ENCODE measurements at places on chromosomes 11 and 22.
A peak's percentile ranks its signal among the peaks of the same experiment; 100 is the strongest.

GRCh38 chr22:49512487-49513165, 315.0 kb downstream of the BRD1 start:
- no peak for DNase-seq

- DNase-seq = no peak
These were observed 51.8 kb upstream of the SC5D start for GRCh38 chr11:121240650-121241303.

DNA sequence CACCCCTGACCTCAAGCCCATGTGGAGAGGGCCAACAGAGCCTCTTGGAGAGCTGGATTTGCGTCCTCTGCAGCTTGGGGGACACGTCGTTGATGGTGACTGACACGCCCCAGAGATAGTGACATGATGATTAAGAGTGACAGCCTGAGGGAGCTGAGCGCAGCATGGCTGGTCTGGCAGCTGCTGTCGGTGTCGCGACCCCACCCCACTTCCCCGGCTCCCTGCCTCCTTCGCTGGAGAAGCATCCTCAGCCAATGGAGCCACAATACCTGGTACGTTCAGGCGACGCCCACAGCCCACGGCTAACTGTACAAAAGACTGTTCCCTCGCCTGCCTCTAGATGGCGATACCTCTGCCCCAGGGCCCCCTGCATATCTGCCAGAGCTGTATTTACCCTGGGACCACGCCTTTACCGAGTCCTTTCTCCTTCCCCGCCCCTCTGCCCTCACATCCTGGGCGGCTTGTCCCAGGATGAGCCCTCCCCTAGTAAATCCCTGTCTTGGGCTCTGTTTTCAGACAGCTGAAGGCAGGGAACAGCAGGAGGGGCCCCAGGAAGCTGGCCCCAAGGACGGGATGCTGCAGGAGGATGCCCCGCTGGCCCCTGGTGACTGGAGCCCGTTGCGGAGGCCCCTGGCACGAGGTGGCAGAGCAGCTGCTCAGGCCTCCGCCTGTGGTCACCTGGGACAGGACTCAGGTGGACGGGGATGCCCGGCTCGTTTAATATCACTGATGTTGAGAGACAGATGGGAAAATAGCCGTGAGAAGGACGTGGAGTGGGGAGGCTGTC, 90.6 kb downstream of the RPS6KA4 start:
- DNase-seq = peak; percentile 74

DNA sequence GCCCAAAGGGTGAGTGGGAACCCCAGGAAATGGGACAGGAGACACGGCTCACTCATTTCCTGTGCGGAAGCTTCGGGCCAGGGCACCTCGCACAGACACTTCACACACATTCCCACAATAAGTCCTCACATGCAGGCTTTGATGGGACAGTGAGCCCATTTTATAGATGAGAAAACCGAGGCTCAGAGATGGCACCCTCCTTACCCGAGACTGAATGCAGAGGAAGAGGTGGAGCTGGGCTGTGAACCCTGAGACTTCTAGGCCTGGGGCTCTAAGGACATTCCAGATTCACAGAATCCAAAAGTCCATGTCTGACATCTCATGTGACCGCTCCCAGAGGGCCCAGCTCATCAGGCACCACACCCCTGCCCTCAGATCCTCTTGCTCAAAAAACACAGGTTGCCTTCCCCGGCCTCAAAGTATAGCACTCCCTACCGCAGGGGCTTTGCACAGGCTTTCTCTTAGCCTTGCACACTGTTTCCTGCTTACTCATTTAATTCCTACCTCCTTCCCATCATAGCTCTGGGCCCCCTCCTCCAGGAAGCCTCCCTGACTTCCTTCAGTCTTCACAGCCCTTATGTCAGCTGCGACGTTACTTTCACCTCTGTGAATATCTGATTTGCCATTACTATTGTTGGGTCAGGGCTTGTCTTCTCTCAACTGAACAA, 57.1 kb upstream of the TCF20 start:
- DNase-seq = no peak

- no peak for DNase-seq
These were observed 64.0 kb downstream of the CCDC83 start for GRCh38 chr11:85918910-85919794.

GRCh38 chr11:69083531-69084247, 35.0 kb downstream of the TPCN2 start:
- no peak for DNase-seq

GRCh38 chr11:72981971-72982685, 160.0 kb downstream of the FCHSD2 start:
- no peak for DNase-seq

GRCh38 chr11:95365348-95365747, 134.3 kb upstream of the SESN3 start:
- no peak for DNase-seq

GRCh38 chr11:132785878-132786277, 746.4 kb downstream of the OPCML start:
- no peak for DNase-seq

DNA sequence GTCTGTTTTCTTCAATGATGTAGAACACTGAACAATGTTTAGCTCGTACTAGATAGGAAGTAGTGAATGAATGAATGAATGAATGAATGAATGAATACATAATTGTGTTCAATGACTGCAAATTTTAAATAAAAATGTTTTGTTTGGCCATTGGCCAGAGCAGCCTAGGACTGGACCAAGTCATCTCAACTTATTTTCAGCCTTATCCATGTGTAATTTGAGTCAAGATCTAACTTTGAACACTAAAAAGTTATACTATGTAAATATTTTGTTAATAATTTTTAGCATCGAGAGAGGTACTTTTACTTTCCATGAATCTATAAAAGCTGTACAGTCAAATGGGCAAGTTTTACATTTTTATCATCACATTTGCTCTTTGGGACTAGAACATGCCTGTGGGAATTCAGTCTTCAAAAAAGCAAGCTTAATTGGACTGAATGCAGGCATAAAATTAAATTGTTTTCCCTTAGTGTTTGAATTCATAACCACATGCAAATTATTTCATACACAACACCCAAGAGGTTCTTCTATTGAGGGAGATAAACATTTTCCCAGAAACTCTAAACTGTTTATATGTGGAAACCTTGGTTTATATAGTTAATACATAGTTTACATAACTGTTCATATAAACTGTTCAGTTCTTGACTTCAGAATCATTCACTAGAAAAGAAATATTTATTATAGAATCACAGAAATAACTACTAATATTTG, 222.1 kb upstream of the ANO3 start:
- no peak for DNase-seq

DNA sequence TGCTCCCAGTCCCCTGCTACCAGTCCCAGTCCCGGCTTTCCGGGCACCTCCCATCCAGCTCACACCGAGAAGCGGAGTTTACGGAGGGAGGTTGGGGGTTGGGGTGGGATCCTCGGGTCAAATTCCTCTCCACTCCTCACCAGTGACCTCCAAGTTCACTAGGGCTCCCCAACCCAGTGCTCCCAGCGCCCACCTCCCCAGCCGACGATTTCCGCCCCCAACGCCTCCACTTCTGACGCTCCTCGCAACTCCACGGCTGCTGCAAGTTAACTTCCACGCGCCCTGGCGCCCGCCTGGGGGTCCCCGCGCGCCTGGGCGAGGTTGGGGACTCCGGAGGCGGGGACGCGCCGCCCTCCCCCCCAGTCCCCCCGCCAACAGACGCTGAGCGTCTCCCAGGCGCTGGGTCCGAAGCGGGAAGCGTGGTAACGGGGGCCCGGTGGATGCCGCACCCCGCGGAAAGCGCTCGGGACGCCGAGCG, 526 bp downstream of the TPST2 start:
- no peak for DNase-seq

DNA sequence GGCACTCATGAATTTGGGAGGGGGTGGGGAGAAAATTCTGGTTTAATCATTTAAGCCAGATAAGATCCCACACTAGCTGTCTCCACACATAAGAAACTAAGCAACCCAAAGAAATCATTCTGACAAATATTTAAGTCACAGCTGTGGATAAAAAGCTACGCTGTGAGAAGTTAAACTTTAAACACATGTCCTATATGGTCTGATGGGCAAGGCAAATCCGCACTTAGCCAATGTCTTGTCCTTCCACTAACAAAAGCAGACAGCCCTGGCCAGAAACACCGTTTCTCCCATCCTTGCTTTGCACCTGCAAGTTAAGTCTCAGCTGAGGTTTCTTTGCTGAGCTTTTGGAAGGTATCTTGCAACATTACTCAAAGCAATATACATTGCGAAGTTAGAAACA, 68.0 kb downstream of the ETS1 start:
- DNase-seq = peak; percentile 36

GRCh38 chr22:35307892-35308291, 8.2 kb downstream of the TOM1 start:
- no peak for DNase-seq

DNA sequence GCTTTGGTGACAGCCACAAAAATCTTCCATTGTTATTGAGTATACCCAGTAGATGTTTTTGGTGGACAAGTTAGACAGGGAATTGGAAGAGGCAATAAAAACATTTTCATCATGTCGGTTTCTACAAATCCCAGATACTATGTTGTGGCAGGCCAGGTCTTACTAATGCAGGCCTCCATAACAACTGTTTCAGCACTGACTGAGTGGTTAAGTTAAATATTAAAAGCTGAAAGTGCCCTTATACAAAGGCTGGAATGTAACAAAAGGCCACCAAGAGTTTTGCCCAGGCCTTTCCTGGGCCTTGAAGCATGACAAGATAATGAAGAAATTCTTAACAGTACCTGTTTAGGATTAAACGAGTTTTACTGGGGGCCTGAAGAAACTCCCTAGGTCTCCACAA, 29.3 kb downstream of the DMC1 start:
- DNase-seq = no peak

GRCh38 chr11:15897211-15897960, 459.0 kb downstream of the SOX6 start:
- DNase-seq = no peak

All from CD4-positive, alpha-beta T cell treated with Interleukin-4 for 1 hour (primary cell).